MCF 10A (cell line): ENCODE measurements at places on chromosomes 3 and 15. TPM values are rescaled to one million over a fixed set of nuclear protein-coding genes. Genes with fewer than 3 reads are reported as not detected.

GRCh38 chr15:74451861-74452835 lies 8.8 kb downstream of the UBL7 start:
- no peak for DNase-seq

DNA sequence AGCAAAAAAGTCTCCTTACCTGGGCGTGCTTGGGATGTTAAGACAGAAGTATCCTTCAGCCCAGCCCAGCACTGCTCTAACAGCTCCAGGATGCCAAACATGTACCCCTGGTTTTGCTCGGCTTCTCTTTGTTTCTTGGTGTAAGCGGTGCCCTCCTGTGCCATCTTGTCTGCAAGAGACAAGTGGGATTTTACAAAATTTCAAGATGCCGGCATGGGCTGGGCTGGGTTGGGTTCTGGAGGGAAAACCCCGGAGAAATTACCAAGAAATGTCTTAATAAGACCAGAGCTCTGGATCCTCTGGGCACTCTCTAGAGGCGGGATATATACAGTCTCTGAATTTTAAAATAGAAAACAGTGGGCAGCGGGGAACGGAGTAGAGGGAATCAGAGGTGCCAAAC lies 4.6 kb upstream of the SOX14 start:
- no peak for DNase-seq

DNA sequence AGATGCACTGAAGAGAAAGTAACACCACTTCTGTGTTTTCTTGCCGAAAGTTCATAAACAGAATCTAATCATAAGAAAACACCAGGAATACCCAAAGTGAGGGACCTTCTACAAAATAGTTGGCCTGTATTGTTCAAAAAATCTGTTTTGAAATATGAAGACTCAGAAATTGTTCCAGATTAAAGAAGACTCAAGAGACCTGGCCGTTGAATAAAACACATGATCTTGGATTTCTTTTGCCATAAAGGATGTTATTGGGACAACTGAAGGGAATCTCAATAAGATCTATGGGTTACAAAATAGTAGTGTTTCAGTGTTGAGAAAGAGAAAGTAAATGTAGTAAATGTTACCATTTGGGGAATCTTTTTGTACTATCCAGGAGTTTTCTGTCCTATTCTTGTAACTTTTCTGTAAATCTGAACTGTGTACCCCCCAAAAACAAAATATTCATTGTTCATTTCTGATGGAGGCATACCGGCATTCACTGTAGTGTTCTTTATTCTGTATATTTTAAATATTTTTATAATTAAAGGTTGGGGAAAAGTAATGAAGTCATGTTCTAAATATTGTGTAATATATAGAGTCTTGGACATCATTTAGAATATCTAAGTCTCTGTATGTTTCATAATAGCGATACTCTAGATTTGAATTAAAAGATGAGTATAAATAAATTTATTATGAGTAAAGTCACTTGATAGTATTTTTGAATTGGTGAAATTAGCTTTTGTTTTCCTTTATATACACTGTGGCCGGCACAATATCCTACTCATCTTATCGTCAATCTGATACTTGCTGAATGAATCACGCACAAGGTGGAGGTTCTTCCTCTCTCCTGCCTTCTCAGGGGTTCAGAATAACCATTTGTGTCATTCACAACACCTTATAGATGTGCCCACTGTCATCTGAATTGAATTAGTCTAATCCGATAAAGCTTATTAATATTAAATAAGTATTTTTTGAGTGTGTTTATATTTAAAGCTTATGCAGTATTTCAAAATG lies 66.7 kb downstream of the TRAK1 start:
- DNase-seq, result no peak

Gene UBAP1L
- 3.0 and 3.5 TPM in 2 replicates for total RNA-seq

Gene HHLA2
- not detected in 2 replicates for total RNA-seq

- DNase-seq, result no peak
Observed at GRCh38 chr3:18843983-18844382, 304.3 kb upstream of the KCNH8 start.

DNA sequence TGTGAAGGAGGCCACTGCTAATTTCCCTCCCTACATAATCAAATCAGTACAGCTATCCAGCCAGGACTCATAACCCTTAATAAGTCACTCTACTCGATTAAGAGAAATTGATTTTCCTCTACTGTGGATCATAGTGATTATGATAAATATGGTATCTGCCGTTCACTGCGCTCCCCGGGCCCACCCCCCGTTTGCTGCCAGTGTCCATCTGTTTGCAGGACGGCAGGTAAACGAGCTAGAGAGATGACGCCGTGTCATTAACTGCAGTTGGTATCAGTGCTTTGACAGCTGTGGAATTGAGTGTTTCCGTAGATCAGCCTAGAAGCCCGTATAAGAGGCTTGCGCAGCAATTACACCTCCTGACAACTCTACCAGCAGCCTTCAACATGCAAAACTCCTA lies 94.9 kb downstream of the ROBO2 start:
- DNase-seq, result no peak

- peak; percentile 13 for DNase-seq
Observed at GRCh38 chr3:109071350-109072142, 46.4 kb downstream of the MORC1 start.

GRCh38 chr15:51137880-51138430 lies 43.2 kb upstream of the TNFAIP8L3 start:
- no peak for DNase-seq

DNA sequence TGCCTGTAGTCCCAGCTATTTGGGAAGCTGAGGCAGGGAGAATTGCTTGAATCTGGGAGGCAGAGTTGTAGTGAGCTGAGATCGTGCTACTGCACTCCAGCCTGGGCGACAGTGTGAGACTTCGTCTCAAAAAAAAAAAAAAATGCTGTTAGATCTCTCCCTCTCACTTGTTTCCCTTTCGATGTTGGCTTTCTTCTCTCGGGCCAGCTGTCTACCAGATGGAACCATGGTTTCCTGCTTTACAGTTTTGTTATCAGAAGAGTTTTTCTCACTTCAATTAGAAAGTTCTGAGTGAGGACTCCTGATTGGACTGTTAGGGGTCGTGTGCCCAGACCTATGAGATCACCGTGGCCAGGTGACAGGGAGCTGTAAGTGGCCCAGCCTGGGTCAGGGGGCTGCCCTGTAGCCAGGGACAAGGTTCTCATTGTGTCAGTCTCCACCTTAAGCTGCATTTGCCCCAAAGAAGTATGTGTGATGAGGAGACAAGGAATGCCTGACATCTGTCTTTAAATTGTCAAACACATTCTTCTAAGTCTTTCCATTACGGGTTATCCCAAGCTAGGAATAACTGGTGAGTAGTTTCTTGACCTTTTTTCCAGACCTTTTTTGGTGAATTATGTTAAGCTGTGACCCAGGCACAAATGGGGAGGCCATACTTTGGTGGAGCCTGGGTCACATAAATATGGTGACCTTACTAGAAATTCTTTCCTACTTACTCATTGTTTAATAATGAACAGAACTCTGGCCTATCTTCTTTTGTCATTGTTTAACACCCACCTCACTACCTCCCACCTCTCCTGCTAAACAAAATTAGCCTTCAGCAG lies 25.2 kb downstream of the SNAPC5 start:
- no peak for DNase-seq

DNA sequence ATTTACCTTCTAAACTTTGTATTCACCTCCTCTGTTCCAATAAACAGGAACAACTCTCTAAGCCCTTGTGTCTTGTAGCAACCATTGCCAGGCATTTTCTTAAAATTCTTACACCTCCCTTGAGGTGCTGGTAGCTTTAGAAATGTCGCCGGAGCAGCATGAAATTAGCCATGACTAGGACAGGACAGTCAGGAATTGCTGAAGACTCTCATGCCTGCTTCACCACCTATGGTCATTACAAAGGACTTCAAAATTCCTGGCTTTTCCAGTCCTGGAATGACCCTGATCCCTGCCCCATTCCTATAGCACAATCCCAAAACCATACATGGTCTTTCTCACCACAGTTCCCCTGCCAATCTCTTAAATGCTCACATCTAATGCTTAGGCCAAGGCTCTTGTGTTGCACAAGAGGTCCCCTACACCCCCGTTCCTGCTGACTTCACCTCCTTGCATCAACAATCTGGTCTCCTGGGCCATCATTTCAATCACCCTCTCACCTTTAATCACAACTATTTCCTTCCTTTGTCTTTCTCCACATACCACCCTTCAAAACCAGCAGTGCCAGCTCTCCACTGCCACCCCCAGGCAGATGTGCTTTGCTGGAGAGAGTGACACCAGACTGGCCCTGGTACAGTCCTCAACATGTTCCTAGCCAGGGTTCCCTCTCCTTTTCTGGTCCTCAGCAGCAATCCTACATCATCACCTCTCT lies 113.2 kb upstream of the TJP1 start:
- peak; percentile 48 for DNase-seq

GRCh38 chr3:16337856-16338540 lies 73.0 kb downstream of the OXNAD1 start:
- no peak for DNase-seq

Gene MGLL
- 12.6 and 25.3 TPM in 2 replicates for total RNA-seq

DNA sequence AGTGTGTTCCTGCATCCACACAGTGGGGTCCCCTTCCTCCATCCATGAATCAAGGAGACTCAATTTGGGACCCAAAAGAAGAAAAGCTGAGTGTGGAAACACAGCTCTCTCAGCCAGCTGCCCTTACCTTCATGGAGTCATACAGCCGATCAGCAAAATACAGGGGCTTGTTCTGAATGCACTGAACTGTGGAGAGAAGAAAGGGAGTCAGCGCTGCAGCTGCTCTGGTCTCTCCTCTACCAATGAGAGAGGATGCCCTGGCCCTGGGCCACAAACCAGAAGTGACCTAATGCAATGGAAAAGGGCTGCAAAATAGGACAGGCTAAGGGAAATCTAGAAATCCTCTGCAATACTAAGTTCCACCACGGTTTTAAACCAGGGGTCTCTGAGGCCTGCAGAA lies 46.7 kb downstream of the ANXA2 start:
- DNase-seq, result no peak

Gene RPP25
- 0.17 TPM in 1 of 2 replicates, not detected in the other for total RNA-seq

DNA sequence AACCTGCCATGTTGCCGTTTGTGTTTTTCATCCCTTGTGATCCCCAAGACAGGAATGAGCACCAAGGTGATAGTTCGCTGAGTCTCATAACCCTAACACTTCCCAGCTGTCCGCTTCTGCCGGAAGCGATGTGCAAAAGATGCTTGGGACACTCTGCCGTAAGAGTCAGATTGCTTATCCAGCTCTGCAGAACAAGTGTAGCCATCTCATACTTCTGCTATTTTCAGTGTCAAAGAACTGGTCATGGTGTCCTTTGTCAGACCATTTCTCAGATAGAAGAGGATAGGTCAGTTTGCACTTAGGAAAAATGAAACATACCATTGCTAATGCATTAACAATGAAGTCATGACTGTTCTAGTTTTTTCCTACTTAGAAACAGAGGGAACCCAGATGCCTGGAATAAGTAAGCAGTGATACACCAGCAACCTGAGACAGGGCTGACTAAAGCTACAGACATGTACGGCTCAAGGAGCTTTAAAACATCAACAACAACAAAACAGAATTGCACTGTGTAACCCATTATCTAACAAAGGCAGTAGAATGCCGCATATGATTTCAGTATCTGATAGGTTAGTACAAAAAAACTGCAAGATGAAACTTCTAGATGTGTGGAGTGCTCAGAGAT lies 134.0 kb upstream of the IL12A start:
- peak; percentile 75 for DNase-seq

DNA sequence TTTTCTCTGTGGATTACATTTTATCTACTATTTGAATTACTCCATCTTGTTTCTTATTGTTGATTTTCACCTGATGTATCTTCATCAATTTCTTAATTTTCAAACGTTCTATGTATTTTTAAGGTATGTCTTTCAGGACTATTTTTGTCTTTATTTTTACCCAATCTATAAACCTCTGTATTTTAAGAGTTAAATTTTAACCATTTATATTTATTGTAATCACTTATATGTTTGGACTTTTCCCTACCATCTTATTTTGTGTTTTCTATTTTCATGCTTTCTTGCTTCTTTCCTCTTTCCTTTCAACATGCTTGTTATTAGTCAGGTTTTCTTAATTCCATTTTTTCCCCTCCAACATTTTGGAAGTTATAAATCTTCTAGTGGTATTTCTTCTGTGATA lies 49.5 kb upstream of the NR2E3 start:
- DNase-seq, result no peak

- no peak for DNase-seq
Observed at GRCh38 chr3:103169289-103169688, 734.5 kb downstream of the ZPLD1 start.

- DNase-seq, result peak; percentile 5
Observed at GRCh38 chr3:145183261-145183660, 977.7 kb downstream of the PLOD2 start.

DNA sequence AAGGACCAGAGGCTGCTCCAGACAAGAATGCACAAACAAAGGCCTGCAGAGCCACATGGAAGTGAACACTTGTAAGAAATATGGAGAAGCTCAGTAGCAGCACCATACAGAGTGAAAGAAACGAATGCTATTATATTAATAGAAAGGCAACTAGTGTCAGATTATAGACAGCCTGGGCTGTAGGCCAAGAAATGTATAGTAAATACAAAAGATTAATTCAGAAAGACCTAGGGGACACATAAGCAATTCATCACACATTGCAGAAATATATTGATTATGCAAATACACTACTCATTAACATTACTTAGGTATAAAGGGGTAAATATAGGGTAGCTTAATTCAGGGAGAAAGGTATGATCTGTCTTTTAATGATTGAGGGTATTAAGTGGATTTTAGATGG lies 69.5 kb upstream of the GUCA1C start:
- no peak for DNase-seq

GRCh38 chr15:78360367-78360801 lies 20.2 kb downstream of the CRABP1 start:
- DNase-seq, result no peak

DNA sequence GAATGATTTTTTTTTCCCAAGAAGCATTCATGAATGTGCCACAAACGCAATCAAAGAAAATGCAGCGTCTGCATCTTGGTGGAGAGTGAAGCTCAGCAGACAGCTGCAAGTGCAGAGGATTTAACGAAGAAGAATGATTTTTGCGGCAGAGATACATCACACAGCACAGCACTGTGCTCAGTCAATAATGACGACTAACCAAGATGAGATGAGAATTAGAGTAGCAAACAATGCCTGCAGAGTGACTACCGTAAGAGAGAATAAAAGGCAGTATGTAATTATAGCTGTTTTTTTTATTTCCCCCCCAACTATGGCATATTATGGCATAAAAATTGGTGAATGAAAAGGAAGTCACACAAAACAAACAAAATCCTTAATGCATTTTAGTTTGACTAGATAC lies 218.0 kb upstream of the ROBO1 start:
- no peak for DNase-seq

GRCh38 chr3:191253089-191253799 lies 54.2 kb downstream of the OSTN start:
- DNase-seq, result no peak

GRCh38 chr3:157327018-157327417 lies 109.6 kb upstream of the PTX3 start:
- peak; percentile 12 for DNase-seq

DNA sequence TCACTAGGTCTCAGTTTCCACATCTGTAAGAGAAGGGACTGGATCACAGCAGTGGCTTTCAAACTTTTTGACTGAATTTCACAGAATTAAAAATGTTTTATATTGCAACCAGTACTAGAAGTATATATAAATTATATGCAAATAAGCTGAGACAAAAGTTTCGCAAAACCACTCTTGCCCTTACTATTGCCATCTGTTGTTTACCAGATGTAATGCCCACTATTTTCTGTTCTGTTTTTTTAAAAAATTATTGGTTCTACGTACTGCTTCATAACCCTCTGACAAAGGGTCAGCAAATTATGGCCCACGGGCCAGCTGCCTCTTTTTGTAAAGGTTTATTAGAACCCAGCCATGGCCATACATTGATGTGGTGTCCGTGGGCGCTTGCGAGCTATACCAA lies 44.8 kb downstream of the PDIA5 start:
- no peak for DNase-seq

Gene DNAJA4
- total RNA-seq, result not detected in 2 replicates

Gene RBSN
- 37.7 and 39.6 TPM in 2 replicates for total RNA-seq
